ENCODE measurements at places on chromosomes 5 and 9.

DNA sequence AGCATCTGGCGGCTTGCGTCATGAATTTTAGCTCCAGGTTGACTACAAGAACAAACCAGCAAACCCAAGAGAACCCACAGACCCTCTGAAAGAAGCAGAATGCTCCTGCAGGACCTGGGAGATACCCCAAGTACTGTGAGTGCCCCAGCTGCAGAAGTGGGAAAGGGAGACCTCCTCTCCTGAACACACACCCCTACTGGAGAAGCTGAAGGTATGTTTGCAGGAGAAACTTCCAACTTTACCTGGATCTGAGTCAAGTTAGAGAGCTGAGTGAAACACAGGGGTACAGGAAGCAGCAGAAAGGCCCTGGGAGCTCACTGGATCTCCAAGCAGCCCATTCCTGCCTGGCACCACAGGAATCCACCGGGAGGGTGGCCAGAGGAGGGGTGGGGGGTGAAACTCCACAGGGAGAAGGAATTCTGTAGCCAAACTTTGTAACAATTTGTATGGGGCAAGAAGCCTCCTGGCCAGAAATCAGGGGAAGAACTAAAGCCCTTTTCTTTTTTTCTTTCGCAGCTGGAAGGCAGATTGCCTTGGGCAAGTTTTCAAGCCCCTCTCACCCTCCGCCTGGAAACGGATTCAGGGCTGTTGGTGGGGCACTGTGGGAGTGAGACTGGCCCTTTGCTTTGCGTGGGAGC is 576.2 kb downstream of the BNC2 start:
- no peak for DNase-seq

DNA sequence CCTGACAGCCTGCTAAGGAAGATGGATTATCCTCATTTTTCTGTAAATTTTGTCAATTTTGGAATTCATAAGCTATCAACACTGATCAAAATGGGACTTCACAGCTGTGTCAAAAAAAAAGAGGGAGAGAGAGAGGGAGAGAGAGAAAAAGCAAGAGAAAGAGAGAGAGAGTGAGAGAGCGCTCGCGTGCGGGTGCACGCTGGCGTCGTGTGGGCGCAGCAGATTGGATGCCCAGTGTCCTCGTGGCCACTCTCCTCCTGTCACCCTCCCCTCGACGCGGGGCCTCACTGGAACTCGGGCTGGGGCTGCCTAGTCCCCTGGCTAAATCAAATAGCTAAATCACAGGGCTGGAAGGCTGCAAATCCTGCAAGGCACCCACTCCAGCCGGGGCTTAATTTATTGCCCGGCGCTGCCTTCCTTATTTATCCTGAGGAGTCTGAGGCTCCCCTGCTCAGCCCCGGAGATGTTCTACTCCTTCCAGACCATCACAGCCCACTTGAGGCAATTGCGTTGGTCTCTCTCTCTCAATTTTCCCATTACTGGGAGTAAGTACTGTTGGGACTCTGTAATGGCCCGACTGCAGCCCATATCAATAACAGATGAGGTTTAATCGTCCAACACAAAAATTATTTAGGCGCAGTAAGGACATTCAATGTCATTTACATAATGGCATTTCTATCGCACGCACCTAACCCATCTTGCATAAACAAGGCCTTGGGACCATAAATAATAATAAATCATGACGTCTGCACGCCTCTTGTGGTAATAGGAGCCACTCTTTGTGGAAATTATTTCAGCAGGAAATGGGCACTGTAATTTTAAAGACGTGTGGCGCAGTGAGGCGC is 94.2 kb downstream of the PAX5 start:
- no peak for DNase-seq

DNA sequence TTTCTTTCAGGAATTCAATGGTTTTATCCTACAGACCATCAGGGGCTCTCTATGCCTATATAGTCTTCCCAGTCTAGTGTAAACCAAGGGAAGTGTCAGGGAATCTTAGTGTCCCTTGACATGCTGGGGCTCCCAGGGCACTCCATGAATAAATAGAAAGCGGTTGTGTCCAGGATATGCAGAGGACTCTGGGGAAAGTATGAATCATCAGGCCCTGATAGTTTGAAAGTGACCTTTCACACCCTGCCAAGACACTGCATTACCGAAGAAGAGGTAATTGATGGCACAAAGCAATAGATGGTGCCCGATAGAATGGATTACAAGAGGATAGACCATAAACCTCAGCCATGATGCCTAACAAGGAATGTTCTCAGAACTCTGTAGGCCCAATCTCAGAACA is 163.3 kb upstream of the DAPK1 start:
- DNase-seq: no peak

GRCh38 chr5:29231154-29231553 is 1962.3 kb upstream of the CDH6 start:
- no peak for DNase-seq

- DNase-seq: no peak
Measured at GRCh38 chr5:10885026-10885425, 124.0 kb upstream of the DAP start.

GRCh38 chr9:74742792-74743730 is 144.7 kb downstream of the TRPM6 start:
- DNase-seq: no peak

DNA sequence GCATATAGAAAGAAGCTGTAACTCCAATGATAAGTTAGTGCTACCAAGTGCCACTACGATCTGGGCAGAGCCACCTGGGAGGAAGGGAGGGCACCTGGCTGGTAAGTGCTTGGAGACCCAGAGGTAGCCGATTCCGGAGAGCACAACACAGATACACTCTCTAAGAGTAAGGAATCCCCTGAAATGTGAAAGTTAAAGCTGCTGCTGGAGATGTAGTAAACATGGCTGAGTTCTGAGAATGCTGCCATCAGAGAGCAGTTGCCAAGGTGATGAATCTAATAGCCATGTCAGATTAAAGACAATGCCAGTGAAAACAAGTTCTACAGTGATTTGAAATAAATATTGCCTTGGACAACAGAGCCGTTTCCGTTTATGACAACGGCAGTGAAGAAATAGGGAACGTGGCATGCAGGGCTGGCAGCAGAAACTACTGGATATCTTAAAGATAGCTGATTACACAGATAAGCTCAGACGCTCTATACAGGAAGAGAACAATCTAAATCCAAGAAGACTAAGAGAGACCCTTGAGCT is 561.2 kb upstream of the C9orf72 start:
- no peak for DNase-seq

DNA sequence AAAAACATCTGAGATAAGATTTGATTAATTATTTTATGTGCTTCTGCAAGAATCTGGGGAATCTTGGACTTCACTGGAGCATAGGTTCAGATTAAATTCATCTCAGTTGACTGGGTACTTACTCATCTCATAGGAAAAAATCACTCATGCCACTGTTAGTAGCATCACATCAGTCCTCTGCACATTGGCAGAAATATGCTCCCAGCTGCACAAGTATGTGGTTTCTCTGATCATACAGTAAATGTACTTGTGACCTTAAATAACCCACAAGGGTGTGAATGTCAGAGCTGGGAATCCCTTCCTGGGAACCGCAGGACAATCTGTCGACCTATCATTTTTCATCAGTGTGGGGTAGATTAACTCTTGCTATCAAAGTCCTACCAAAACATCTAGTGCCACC is 203.7 kb upstream of the SLC24A2 start:
- no peak for DNase-seq

All from keratinocyte (primary cell).